KG1 (cell line): ENCODE measurements at places on chromosomes 12 and 14.

DNA sequence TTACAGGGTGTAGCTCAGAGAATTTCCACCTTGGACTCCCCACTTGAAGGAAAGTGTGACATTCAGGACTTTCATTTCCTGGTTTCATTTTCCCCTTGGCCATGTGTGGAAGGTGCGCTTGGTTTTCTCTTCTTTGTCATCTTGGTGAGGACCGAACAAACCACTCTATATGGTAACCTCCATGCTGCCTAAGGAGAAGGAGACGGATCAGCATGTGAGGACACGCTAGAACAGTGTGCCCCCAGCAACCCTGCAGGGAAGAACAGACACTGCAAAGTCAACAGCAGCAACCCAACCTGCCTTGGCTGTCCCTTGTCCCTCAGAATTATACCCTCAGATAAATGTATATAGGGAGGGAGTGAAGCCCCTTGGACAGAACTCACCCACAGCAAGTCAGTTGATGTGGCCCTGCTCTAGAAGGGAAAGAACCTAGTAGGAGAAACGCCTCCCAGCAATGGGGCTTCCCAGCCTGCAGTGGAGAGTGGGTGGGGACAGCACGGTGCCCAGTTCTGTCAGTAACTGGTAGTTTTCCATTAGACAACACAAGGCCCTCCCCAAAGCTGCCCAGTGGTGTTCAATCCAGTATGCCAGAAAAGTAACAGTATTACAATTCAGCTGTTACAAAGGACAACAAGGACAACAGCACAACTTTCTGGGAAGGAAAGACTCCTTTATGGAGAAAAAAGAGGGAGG, 18.9 kb upstream of the COCH start:
- no peak for DNase-seq

GRCh38 chr12:15788233-15789219, 662 bp downstream of the EPS8 start:
- DNase-seq: peak; percentile 39

DNA sequence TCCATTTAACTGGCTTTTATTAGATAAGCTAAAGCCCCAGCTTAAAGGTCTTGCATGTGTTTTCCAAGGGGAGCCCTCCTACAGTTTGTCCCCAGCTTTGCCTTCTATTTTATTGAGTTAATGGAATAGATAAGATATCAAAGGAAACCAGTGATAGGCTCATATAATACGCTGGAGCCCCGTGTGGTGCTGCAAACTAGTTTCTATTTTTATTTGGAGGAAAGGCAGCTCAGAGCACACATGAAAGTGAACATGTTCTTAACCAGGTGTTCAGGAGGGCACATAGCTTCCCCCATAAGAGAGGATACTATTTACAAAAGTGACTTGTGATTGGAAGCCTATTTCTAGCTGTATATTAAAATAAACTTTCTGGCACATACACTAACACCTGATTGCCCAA, 251.7 kb downstream of the PDZRN4 start:
- DNase-seq: no peak

GRCh38 chr12:5017638-5018348, 25.9 kb upstream of the KCNA5 start:
- DNase-seq: no peak

GRCh38 chr14:101457936-101458740, 103.2 kb upstream of the DIO3 start:
- DNase-seq: no peak

- DNase-seq: no peak
Observed at GRCh38 chr12:32997471-32997870, 100.9 kb upstream of the PKP2 start.

DNA sequence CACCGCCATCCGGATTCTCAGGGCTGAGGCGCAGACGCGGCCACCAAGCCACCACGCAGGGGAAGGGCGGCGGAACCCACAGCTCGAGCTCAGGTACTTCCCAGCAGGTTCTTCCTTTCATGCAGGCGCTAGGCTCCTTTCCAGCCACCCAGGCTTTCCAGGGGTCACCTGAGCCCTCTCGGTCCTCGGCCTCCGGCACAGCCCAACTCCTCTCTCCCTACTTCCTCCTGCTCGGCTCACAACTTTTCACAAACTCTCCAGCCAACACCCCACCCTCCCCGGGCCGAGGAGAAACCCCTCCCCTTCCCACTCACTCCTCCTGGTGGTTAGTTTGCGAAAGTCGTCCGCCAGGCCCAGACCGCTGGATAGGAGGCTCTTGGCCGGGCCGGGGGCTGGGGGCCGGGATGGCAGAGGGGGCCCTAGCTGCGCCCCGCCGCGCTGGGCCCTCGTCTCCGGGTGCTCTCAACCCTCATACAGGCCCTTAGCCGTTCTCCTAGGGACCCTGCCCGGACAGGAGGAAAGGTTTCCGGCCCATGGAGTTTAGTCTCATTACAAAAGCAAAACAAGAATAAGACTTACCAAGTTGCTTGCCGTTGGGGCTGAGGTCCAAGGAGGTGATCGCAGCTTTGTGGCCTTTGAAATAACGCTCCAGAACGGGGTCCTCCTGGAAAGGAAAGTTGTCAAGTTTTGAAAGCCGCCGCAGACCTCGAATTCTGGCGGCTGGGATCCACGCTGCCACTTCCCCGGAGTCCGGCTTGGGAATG, at the start of gene GALNT4:
TSS of gene GALNT4 (minus strand) at position 256 of the 764 bp plus-strand sequence. CDS start at position 9, 247 bp downstream.
- DNase-seq: peak; percentile 73

DNA sequence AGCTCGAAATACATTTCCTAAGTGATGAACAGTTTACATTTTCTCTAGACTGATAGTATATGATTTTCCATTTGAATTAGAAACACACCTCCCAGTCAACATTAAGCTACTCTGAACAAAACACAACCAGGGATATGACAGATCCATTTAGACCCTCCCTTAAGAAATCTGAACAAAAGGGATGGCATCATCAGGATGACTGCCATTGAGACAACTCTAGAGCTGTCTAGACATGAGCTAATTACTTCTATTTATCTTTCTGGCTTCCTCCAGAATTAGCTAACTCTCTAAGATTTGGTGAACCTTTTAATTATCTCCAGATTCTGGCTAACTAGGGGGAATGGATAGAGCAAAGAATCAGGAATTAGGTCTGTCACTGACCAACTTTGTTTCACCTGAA, 92.9 kb upstream of the IGF1 start:
- no peak for DNase-seq

DNA sequence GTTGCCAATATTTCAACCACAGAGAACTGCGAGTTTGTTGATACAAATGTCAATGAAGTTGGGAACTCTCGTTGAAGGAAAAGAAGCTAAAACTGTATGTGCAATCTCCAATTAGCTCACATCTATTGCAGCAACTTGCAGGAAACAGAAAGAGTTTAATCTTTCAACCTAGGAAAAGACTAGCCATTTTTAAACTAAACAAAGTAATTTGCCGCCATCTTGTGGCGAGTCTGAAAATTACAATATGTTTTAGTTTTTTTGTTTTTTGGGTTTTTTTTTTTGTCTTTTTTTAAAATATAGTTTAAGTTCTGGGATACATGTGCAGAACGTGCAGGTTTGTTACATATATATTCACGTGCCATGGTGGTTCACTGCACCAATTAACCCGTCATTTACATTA, 131.2 kb upstream of the FOXG1 start:
- DNase-seq: peak; percentile 1

DNA sequence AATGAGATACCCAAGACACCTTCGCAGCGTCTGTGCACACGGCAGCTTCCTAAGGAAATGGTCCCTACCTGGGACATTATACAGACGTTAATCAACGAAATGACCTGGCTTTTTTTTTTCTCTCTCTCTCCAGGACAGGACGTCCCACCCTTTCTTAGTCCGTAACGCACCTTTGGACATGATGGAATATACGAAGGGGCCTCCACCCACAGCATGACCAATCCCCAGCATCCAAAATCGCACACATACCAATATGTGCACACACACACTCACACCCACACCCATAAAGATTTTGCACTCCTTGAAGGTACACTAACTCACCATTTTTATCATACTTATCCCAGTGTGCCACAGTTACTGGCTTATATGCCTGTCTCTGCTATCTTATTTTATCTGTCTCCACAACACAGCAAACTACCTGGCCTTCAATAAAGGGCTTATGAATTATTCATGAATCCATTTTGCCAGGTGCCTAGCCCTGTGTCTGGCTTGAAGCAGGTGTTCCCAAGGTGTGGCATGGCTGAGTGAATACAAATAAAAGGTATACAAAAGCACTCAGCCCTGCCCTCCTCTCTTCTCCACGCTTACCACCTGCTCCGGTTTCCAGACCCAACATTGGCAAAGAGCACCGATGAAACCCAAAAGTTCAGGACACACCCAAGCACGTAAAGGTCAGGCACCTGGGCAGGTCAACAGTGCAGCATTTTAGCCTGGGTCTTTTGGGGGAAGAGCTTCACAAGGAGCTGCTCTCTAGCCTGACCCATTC, 2.2 kb downstream of the SCNN1A start:
- no peak for DNase-seq

GRCh38 chr12:117208206-117208605, 17.9 kb upstream of the FBXO21 start:
- DNase-seq: no peak

GRCh38 chr12:26496170-26496569, 300.8 kb downstream of the SSPN start:
- DNase-seq: no peak

DNA sequence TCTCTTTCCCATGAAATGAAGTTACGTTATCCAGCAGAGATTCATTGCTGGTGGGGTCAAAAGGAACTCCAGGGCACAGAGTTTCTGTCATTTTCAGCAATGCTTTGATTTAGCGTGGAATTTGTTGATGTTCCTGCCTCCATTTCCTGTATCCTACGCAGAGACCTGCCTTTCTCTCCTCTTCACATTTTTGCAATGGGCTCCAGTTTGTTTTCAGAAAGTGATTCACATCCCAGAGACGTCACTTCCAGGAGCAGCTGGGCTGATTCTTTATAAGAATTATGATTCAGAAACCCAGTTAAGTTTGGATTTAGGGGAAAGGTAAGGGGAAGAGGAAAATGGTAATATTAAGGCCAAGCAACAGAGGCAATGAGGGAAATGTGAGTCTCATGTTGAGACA, 11.6 kb downstream of the RNASE10 start:
- DNase-seq: no peak

- no peak for DNase-seq
Observed at GRCh38 chr12:128796439-128797118, 27.2 kb downstream of the SLC15A4 start.

- no peak for DNase-seq
Observed at GRCh38 chr12:109304485-109304884, 4.6 kb downstream of the FOXN4 start.

DNA sequence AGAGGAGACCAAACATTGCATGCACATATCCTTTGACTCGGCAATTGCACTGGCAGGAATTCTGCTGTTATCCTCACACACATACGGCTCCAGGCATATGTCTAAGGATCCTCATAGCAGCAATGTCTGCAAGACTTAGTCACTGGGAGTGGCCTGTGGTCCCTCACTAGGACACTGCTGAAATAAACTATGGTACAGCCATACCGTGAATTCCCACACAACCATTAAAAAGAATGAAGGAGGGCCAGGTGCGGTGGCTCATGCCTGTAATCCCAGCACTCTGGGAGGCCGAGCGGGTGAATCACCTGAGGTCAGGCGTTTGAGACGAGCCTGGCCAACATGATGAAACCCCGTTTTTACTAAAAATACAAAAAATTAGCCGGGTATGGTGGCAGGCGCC, 105.1 kb downstream of the ZFP36L1 start:
- DNase-seq: no peak

DNA sequence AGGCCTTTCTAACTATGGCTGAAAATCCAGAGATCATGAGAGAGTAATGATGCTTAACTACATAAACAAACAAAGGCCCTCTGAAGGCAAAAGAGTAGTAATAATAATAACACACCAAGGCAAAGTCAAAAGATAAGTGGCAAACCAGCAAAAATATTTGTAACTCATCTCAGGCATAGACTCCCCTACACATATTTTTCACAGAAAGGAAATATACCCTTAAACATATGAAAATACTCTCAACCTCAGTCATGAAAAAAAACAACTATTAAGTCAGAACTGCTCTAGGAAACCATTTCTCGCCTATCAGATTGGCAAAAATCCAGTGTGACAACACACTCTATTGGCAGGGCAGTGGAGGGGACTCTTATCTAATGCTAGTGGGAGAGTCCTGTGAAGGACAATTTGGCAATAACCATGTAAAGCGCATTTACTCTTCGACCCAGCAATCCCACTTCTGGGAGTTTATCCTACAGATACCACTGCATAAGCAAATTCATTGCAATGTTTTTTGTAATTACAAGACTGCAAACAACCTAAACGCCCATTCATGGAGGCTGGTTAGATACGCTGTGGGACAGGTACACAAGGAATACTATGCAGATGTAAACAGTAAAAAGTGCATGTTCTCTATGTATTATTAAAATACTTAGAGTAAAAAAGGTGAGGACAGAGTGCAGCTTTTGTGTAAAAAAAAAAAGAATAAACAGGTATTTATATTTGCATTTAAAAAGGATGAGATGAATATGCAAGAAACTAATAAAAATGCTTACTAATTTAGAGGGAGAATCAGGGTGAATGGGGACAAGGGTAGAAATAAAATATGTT, 26.0 kb upstream of the IL22 start:
- no peak for DNase-seq

DNA sequence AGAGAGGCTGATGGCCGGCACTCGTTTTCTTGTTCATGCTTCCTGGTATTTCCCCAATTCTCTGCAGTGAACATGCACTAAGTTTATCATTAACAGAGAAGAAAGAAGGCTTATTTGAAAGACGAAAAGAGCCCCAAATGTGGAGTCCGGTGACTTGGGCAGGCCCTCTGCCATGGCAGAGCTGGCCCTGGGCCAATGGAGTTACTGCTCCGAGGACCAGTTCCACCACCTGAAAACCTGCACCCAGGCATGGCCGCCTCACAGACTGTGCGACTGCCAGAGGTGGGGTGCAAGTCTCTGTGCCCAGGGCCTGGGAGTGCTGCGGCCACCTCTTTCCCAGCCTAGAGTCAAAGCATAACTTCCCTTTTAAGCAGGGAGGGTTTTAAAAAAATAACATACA, 24.9 kb downstream of the DEGS2 start:
- DNase-seq: no peak

GRCh38 chr12:116717466-116718437, 20.1 kb downstream of the SPRING1 start:
- DNase-seq: no peak

- no peak for DNase-seq
Observed at GRCh38 chr12:58583940-58584339, 336.4 kb downstream of the LRIG3 start.

DNA sequence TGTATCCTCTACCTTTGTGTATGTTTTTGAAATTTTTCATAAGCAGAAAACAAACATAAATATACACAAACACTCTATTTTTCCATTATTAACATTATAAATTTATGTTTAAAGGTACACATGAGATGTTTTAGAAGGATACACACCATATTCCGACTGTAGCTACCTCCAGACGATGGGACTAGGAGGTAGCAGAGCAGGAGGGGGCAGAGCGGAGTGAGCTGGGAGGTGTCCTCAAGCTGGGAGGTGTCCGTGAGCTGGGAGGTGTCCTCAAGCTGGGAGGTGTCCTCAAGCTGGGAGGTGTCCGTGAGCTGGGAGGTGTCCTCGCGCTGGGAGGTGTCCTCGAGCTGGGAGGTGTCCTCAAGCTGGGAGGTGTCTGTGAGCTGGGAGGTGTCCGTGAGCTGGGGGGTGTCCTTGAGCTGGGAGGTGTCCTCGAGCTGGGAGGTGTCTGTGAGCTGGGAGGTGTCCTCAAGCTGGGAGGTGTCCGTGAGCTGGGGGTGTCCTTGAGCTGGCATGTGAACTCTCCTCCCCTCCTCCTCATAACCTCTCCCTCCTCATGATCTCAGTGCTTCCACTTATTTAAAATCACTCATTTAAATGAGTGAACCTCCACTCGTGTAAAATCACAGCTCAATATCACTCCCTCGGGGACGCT, 346.9 kb upstream of the SFSWAP start:
- DNase-seq: no peak
